AG09319 (cell line): ENCODE measurements at places on chromosomes 2 and 18.

DNA sequence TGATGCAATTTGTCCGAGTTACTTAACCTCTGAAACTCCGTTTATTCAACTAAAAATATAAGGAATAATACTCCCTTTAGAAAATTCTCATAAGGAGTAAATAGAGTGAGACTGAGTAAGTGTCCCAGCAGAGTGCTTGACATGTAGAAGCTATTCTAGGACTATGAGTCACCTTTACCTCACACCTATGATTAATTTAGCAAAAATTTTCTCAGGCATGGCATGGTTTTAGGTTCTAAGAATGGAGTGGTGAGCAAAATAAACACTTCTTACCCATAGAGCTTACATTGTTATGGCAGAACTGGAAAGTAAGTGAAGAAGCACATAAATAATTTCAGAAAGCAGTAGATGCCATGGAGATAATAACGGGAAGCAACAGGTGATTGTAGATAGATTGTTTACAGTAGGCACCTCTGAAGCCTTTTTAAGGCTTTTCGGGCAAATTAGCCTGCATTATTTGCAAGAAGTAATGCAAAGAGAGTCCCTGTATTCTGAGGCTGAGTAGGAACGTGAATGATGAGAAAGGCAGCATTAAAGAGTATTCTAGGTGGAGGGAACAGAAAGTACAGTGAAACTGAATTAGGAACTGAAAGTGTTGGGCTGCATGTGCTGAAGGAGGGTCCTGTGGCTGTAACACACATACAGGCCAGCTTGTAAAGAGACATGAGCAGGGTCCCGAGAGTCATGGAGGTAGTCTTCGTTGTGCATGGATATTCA, 209.2 kb downstream of the ZNF407 start:
- peak; percentile 10 for DNase-seq

- DNase-seq, result no peak
Measured at GRCh38 chr2:233818639-233819621, 35.4 kb downstream of the HJURP start.

GRCh38 chr2:9594366-9595054, 36.3 kb downstream of the YWHAQ start:
- peak; percentile 60 for DNase-seq

GRCh38 chr2:71779774-71780105, 326.4 kb downstream of the DYSF start:
- DNase-seq, result no peak

DNA sequence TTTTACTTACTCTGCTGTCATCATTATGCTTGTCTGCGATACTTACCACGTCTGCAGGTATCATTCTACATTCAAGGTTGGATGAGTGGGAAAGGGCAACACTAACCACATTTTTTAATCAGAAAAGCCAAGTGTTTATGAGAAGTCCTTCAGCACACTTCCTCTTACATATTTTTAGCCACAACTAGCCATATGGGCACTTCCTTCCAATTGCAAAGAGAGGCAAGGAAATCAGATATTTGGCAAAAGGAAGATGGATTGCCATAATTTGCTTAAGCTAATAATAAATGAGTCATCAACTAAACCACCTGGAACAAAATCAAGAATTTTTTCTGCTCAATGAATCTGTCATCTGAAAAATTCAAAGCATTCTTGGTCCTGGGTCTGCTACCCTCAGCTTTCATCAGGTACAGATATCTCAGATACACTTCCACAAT, 16.7 kb upstream of the MRO start:
- peak; percentile 49 for DNase-seq
